SK-N-DZ (cell line): ENCODE measurements at places on chromosomes 1 and 21.

GRCh38 chr1:227213426-227213825 lies 104.9 kb downstream of the CDC42BPA start:
- DNase-seq: no peak

GRCh38 chr1:163241746-163242145 lies 39.0 kb upstream of the RGS5 start:
- no peak for DNase-seq

DNA sequence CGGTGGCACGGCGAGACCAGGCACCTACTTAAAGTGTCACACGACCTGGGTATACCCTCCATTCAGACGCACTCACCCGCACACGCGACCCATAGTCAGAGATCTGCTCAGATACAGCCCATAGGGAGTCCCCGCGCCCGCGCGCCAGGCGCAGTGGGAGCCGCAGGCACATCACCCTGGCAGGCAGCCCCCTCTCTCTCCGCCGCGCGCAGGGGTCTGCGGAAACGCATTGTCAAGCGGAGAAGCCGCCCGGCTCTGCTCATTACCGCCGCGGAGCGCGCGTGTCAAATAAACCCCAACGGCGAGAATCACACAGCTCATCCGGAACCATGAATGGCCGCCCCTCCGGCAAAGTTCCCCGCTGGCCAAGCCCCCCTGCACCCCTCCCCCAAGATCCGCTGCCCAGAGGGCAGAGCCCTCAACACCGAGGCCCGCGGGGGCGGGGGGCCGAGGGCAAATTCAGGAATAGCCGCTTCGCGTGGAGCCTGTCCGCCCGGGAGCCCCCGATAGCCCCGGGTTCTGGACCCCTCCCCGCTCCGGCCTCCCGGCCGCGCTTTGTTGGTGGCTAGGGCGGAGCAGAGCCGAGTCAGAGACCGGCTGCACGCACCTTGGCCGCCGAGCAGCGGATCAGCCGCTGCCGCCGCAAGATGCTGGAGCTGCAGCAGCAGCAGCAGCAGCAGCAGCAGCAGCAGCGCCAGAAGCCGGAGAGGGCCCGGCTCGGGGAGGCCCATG lies 522 bp downstream of the LRP8 start:
- DNase-seq: peak; percentile 39

DNA sequence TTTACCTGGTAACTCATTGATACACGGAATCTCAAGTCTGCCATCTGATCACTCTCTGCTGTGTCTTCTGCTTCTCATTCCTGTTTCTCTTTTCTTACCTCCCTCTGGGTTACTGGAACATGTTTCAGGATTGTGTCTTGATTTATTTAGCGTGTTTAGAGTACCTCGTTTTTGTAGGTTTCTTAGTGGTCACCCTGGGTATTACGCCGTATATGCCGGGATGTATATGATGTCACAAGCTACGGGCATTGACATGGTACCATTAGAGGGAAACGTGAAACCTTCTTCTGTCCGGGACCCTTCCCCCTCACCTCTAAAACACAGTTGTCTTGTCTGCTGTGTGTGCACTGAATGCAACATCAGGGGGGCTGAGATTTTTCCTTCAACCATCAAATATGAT lies 2.8 kb downstream of the ACTRT2 start:
- no peak for DNase-seq

DNA sequence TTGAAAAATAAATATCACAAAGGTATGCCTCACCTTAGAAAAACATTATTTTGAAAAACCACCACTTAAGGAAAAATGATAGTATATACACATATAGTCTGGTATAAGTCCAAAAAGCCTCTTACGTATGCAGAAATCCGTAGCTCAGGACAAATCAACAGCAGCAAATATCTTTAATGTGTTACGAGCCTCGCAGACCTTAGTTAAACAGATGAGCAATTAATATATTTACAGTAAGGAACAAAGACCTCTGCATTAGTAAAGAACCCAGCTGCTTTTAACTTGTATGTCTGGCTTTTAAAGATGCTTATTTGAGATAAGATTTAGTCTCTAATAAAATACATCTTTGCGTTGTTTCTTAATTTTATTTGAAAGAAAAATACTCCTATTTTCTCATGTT lies 79.9 kb upstream of the CHRM3 start:
- DNase-seq: no peak

DNA sequence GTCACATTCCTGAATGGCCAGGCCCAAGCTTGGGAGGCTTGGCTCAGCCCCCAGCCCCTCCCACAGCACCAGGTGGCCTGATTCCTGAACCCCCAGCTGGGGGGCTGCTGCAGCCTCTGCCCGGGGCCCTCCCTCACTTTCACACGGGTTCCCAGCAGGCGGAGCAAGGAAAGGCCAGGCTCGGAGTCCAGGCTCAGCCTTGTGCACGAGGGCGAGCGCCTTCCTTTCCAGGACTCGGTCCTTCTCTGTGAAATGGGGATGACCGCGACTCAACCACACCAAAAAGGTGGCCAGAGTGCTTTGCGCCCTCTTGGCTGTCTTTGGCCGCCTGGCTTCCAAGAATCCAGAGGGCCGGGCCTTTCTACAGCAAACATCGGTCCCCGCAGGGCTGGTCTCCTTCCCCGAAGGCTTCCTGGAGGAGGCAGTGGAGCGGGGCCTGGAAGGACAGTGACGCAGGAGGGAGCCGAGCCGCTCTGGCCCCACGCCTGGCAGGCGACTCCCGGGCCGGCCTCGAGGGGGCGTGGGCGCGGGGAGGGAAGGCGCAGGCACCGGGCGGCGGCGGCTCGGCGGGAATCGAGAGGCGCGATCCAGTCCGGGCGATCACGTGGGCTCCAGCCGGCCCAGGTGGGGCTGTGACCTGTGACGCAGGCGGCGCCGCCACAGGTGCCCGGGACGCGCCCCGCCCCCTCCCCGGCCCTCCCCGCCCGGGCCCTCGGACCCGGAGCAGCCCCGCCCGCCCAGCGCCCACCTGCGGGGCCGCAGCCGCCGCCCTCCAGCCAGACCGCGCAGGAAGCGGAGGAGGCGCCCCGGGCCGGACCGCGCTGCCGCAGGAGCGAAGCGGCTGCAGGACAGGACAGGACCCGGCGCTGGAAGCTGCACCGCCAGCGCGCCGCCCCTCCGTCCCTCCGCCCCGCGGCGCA lies at the start of gene ARHGEF16:
Gene ARHGEF16, plus strand, starts transcription at position 775 of the 920 bp plus-strand sequence. CDS start 8,420 bp downstream, outside the sequence.
- no peak for DNase-seq

GRCh38 chr1:246639732-246640131 lies 73.5 kb downstream of the CNST start:
- DNase-seq: no peak

DNA sequence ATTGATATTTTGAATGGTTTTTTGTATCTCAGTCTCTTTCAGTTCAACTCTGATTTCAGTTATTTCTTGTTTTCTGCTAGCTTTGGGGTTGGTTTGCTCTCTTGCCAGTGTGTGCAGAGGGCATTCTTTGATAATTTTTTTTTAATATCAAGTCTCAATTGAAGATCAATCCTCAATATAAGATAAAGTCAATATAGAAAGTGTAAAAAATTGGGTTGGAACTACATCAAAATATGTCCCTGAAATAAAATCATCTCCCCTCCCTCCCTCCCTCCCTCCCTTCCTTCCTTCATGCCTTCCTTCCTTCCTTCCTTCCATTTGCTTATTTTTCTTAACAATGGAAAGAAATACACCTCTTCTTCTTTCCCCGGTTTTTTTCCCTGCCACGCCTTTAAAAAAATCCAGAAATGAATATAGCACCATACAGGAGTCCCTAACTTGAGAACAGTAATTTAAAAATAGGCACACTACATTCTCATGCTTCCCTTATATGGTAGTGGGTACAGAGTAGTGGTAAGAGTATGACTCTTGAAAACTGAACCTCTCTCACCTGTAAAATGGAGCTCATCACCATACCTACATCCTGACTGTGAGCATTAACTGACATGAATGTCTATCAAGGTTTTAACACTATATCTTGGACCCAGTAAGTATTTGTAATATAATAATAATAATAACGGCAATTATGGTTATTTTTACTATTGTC lies 221.9 kb downstream of the GIPC2 start:
- no peak for DNase-seq

DNA sequence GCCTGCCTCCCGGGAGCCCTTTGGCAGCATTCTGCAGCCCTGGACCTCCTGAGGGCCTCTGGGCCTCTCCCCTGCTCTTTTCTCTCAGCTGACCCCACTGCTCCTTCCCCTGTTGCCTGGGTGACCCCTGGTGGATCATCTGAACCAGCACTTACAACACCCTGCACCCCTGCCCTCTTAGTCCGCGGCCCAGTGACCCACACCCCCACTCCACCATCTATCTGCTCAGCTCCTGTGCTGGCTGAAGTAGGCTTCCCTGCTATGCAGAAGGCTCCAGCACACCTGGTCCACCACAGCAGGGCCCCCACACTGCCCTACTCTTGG lies 74.0 kb downstream of the DMRTA2 start:
- no peak for DNase-seq

- DNase-seq: no peak
Observed at GRCh38 chr1:204836856-204837255, 33.8 kb upstream of the NFASC start.

- no peak for DNase-seq
Observed at GRCh38 chr21:16213518-16213917, 483.7 kb downstream of the USP25 start.

- DNase-seq: no peak
Observed at GRCh38 chr1:95021119-95021518, 51.6 kb downstream of the ALG14 start.

GRCh38 chr21:43640400-43640799 lies 18.9 kb downstream of the HSF2BP start:
- DNase-seq: no peak

- no peak for DNase-seq
Observed at GRCh38 chr1:93673163-93673829, 8.3 kb downstream of the BCAR3 start.

GRCh38 chr1:109816175-109816811 lies 52.6 kb upstream of the EPS8L3 start:
- no peak for DNase-seq

GRCh38 chr1:228768355-228769000 lies 33.2 kb downstream of the RHOU start:
- DNase-seq: peak; percentile 59

GRCh38 chr1:16967095-16967575 lies 13.3 kb downstream of the MFAP2 start:
- DNase-seq: no peak

GRCh38 chr1:162133566-162133965 lies 64.1 kb downstream of the NOS1AP start:
- no peak for DNase-seq

- no peak for DNase-seq
Observed at GRCh38 chr1:7941437-7941793, 776 bp upstream of the TNFRSF9 start.

- no peak for DNase-seq
Observed at GRCh38 chr1:60171801-60172200, 98.2 kb upstream of the C1orf87 start.

DNA sequence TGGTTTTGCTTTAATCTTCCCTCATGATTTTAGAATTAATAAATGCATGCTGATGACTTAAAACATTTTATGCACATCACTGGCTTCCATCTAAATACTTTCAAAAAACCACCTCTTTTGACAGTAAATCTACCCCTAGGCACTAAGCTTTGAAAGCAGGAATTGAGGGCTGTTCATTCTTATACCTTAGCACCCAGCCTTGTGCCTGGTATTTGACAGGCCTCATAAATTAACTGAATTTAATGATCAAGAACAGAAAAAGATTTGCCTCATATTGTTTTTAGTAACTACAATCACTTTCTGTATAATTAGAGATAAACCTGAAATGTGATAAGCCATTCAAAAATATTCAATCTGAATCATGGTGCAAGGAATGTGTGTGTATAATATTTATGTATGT lies 108.8 kb downstream of the DPYD start:
- DNase-seq: no peak

DNA sequence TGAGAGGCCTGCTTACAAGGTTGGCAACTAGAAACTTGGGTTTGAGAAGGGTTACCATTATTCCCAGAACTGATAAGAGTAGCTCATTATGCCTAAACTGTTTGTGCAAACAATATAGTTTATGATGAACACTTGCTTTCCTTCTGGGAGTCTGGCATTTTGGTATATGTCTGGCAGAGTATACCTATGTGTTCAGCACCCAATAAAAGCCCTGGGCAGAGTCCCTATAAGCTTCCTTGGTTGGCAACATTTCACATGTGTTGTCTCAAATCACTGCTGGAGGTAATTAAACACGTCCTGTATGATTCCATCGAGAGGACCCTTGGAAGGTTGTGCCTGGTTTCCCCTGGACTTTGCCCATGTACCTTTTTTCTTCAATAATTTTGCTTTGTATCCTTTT lies 39.7 kb upstream of the DMRTA2 start:
- DNase-seq: no peak

GRCh38 chr1:25614501-25615171 lies 2.0 kb upstream of the MAN1C1 start:
- no peak for DNase-seq

- DNase-seq: no peak
Observed at GRCh38 chr1:201911826-201912571, 23.3 kb downstream of the SHISA4 start.

DNA sequence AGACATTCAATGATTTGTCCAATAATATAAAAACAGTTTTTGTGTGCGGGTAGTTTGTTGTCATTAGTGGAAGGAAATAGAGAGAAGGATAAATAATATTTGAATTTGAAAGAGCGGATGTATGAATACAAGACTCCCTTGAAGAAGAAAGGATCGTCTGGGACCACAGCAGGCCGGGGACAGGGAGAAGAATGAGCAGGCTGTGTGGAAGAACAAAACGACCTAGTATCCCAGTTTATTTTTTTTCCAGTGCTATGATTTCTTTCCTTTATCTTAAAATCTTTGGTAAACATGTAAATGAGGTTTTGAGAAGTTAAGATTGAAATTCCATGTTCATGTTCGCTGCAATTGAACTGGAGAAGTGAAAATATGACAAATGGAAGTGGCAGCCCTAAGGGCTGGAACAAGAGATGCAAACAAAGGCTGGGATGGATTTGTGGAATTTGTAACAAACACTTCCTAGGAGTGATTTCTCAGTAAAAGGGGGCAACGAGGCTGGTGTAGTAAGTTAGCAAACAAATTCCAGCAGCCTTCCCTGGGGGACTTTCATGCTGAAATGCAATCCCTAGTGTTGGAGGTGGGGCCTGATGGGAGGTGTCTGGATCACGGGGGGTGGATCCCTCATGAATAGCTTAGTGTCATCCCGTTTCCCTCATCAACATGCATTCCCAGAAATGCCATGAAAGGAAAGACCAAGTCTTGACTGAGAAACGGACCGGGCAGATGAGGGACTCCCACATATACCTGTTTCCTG lies 10.2 kb upstream of the IFI16 start:
- DNase-seq: peak; percentile 54

GRCh38 chr1:150302902-150303301 lies 9.2 kb downstream of the MRPS21 start:
- DNase-seq: no peak

- peak; percentile 78 for DNase-seq
Observed at GRCh38 chr1:23394181-23394580, 24.5 kb upstream of the ZNF436 start.

GRCh38 chr21:33648555-33648954 lies 6.3 kb downstream of the ITSN1 start:
- no peak for DNase-seq

DNA sequence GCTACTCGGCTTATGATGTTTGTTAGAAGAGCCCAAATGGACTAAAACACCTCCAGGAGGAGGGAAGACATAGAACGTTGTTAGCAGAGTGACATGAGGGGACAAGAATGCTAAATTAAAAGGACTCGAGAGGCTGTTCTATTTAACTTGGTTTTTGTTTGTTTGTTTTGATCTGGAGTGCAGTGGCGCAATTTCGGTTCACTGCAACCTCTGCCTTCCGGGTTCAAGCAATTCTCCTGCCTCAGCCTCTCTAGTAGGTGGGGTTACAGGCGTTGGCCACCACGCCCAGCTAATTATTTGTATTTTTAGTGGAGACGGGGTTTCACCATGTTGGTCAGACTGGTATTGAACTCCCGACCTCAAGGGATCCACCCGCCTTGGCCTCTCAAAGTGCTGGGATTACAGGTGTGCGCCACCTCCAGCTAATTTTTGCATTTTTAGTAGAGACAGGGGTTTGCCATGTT lies 5.1 kb upstream of the HNRNPU start:
- DNase-seq: no peak
